Right lung (tissue), 10 donors: ENCODE measurements at places on chromosomes 4 and X. TPM values are rescaled to one million over a fixed set of nuclear protein-coding genes. Genes with fewer than 3 reads are reported as not detected.

DNA sequence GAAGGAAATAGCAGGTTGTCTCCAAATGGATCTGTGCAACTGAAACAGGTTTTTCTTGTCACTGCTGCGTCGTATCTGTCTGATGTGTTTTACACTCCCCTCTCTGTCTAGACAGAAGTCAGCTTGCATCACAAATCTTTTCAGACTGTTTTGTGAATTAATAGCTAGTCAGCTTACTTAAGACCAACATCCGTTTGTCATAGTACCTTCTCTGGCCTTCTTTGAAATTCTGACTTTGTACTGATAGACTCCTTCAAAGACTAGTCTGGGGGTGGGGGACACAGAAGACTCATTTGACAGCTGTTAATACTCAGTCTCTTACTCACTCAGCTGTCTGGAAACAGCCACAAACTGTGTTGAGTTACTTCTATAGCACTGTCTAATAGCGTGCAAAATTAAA is 197.8 kb downstream of the PALLD start:
- peak; percentile 66 for DNase-seq

DNA sequence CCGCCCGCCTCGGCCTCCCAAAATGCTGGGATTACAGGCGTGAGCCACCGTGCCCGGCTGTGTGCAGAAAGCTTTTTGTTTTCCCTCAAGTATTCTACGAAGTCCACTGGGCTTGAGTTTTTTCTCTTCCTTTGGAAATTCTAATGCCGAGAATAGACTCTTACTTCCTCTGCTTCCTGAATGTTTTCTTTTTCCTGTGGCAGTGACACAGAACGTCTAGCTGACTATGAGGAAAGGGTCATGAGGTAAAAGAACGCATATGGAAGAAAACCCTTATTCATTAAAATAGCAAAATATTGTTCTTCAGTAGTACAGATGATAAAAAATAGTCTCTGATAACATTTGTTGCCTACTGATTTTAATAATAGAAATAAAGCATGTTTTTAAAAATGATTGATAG is 4.9 kb upstream of the SLC25A4 start:
- no peak for DNase-seq

- no peak for DNase-seq
Observed at GRCh38 chr4:4869731-4870571, 10.5 kb downstream of the MSX1 start.

GRCh38 chr4:74460833-74461232 is 15.9 kb downstream of the AREG start:
- no peak for DNase-seq

GRCh38 chr4:98150092-98150761 is 7.0 kb upstream of the STPG2 start:
- no peak for DNase-seq

- no peak for DNase-seq
Observed at GRCh38 chrX:140521393-140521792, 16.5 kb upstream of the SOX3 start.

DNA sequence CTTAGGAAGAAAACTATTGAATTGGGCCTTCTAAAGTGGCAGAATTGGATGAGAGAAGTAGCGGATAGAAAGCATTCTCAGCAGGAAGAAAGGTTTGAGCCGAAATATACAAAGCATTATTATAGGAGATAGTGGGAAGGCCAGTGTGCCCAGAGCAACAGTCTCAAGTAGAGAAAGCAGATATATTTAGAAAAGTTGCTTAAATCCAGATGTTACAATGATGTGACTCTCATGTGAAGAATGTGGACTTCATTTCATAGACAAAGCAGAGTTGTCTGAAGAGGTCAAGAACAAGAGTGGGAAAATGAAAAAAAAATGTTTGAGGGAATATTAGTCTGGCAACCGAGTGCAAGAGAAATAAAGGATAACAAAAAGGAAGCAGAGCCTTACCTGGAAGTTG is 66.9 kb downstream of the SYNPO2 start:
- no peak for DNase-seq

GRCh38 chr4:22859318-22859717 is 166.6 kb downstream of the GBA3 start:
- DNase-seq, result no peak

- DNase-seq, result peak; percentile 9
Observed at GRCh38 chrX:8783097-8783713, 18.0 kb downstream of the FAM9A start.

DNA sequence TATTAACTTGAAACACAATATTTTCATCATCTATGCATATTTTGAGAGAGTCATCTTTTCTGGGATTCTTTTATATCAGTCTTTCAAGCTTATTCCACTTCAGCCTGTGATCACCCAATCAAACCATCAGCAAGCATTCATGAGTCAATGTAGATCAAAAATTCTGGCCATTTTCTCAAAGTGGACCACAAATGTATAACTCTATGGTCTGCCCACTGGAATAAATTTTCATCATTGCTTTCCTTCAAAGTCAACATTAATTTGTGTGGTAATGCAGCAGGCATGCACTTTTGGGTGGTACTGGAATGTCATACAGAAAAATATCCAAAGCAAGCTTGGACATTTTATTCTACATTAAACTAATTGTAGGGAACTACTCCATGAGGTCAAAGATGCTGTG is 1013.0 kb downstream of the STIM2 start:
- no peak for DNase-seq

- DNase-seq, result no peak
Observed at GRCh38 chr4:169940460-169940859, 85.7 kb downstream of the MFAP3L start.

DNA sequence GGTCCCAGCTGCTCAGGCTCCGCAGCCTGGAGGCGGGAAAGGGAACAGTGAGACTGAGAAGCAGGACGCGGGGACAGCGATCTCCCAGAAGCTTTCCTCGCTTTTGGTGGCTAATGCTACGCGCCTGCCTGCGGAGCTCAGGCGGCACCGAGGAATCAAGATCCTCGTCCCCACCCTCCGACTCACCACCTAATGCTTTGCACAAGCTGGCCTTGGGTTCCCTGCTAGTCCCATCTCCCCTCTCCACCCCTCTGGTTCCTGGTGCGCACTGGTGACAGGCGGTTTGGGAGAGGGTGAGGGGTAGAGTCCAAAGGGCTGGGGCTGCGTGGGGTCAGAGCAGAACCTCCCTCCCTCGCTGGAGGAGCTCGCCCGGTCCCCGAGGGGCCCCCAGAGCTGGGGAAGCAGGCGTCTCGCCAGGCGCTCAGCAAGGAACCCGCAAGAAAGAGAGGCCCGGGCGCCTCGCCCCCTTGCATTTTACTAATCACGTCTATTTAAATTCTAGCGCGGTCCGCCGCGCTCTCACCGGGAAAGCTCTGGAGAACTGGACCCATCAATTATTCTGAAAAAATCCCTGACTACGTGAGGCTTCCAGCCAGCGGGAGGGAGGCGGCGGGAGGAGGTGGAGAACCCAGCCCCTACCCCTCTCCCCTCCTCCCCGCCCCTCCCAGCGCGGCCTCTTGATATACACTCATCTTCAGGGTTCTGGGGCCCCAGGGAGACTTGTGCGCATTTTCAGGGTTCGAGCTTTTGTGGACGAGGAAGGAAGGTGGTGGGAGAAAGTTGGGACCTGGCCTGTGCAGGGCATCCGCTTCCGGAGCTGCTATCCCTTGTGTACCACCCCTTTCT is 9.1 kb downstream of the POU4F2 start:
- no peak for DNase-seq

DNA sequence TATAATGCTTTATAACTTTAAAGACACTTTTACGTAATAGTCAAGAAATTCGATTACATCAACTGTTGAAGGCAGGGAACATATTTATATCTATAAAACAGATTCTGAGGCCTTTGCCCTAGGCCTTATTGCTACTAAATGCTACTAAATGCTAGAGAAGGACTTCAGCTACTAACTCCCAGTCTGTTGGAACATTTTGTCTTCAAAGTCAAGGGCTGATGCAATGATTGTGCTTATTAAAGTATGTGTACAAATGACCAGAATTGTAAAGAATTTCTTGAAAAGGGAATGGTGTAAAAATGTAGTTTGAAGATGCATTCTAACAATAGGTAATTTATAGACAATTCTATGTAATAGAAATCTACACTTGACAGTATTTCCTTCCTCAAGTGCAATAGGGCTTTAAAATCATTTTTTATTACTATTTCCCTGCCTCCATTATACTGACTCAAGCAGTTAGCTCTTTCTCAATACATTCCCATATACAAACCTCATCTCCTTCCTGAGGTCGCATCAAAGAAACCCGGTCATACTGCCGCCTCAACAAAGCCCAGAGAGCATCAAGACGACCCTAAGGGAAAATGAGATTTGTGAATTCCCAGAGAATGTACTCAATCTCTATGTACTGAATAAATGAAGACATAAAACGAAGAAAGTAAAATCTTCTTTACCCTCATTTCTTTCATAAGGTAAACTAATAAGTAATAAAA is 95.7 kb downstream of the ANTXR2 start:
- no peak for DNase-seq

DNA sequence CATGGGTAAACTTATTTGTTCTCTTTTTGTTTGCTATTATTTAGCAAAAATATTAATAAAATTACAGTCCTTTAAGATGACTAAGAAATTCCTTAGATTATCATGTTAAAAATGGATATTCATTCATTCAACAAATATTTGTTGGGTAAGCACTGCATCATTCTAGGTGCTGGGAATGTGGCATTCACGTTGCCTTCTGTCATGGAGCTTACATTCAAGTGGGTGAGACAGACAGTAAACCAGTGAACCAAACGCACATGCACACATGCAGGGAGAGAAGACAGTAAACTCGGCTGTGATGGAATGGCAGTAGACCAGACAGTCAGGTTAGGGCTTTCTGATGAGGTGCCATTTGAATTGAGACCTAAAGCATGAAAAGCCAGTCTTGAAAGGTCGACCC is 91.8 kb downstream of the STOX2 start:
- no peak for DNase-seq

GRCh38 chrX:108219949-108220601 is 128.5 kb downstream of the ATG4A start:
- DNase-seq, result no peak

GRCh38 chr4:16461362-16461761 is 235.1 kb upstream of the TAPT1 start:
- DNase-seq, result no peak

DNA sequence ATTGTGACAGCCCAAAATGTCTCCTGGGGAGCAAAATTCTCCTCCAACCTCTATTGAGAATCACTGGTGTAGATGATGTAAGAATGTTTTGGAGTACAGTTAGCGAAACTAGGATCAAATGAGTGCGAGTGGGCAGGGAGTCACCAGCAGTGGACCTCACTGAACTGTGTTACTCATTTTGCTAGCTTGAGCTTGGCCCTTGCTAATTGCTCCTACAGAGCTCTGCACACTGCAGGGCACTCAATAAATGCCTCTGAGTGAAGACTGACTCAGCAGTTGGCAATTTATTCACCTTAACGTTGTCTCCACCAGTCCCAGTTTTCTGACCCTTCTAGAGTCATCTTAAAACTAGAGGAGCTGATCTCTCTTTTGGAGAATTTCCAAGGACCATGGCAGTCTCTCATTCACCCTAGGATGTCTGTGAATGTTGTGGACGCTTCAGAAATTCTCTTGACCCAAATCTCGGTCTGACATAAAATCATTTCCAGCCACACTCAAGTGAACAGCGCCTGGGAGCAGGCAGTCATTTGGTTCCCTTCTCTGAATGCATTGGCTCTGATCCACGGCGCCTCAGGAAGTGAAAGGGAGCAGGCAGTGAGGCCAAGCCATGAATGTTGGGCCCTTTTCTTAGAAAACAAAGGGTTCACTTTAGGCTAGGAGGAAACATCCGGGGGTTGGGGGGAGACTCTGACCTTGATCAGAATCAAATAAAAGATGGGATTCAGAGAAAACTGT is 148.1 kb downstream of the NWD2 start:
- DNase-seq, result peak; percentile 51

DNA sequence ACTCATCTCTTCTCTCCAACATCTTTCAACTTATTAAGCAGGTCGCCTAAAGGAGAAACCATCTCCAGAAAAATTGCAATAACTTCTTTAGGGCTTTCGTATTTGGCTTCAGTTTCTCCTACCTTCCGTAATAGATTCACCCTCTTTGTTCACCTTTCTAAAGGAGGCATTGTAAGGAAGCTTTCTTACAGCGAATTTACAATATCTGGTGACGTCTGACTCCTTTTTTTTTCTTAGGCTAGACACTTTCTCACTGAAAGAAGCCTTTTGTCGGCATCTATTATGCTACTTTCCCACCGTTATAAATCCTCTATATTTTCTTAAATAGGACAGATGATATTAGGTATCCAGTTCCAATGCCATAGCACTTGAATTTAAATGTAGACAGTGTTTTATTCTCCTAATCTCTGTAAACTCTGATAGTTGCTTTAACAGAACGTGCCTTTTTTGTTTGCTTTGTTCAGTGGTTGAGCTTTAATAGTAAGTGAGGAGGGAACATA is 302.4 kb downstream of the IL1RAPL1 start:
- DNase-seq, result no peak

GRCh38 chr4:177480795-177481194 is 38.6 kb upstream of the AGA start:
- no peak for DNase-seq

DNA sequence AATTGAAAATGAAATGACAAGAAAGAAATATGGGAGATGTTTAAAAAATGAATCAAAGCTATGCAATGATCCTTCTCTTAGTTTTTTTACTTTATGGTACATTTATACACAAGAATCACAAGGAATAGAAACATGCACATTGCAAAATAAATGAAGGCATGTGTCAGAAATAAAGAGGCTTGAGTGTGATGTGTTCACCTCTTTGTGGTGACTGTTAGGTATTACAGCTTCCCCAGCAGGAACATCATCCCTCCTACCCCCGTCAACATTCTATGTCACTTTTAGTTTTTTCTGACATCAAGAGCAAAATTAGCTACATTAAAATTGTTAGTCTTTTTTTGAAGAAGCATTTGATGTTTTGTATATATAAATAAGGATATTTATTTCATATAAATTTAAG is 214.8 kb downstream of the SLC4A4 start:
- DNase-seq, result no peak

GRCh38 chr4:19721587-19721986 is 530.1 kb upstream of the SLIT2 start:
- no peak for DNase-seq

DNA sequence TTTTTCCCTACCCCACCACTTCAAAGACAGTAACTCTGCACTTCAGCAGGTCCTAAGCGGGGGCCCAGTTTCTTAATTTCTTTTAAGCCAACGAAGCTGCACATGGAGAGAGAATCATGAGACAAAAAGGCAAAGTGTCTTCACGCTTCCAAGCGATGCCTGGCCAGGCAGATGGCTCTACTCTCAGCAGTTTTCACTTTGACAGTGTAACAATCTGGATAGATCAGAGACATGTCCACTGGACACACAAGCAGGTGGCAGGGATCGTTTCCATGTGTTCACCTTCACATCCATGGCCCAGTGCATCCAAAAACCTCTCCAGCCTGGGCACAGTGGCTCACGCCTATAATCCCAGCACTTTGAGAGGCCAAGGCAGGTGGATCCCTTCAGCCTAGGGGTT is 27.8 kb downstream of the PPP2R2C start:
- no peak for DNase-seq

Gene CXXC4
- 15.6 TPM for polyA plus RNA-seq

Gene TLR10
- 1.1 TPM for polyA plus RNA-seq

Gene PLK4
- 34.5 TPM for polyA plus RNA-seq
